ENCODE measurements at places on chromosomes 2 and 18.
A peak's percentile ranks its signal among the peaks of the same experiment; 100 is the strongest.

DNA sequence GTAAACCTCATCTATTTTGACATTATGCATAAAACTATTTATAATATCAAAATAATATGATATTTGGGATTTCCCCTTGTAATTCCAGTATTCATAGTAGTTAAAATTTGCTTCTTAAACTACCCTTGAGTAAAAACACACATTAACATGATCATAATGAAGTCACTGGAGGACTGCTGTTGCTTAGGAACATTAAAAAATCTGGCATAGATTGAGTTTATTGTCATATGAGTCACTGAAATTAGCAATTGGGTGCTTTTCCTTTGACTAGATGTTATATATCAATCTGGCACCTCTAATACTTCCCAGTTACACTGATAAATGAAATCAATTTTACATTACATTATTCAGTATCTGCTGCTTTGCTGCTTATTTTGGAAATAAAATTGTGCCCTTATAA lies 57.0 kb upstream of the ZC3H15 start:
- DNase-seq = no peak

GRCh38 chr2:197274349-197274748 lies 36.2 kb downstream of the ANKRD44 start:
- no peak for DNase-seq

DNA sequence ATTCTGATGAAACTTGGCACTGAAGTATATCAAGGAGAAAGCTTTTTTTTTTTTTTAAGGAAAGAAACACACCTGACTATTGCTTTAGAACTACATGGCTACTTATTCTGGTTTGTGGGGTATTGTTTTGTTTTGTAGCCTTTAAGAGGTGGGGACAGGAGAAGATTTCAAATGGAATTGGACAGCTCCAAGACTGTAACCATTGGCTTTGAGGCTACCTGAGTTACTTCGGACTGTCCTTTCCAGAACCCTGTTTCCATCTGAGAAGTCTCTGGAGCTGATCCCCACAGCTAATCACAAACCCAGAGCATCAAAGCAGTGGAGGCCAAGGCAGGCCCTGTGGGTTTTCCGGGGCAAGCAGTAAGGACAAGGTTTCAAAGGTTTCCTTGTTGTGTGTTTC lies 4.7 kb downstream of the CDC42EP3 start:
- no peak for DNase-seq

GRCh38 chr18:67043276-67043675 lies 439.4 kb upstream of the CDH19 start:
- DNase-seq = no peak

- DNase-seq = no peak
Measured at GRCh38 chr2:195414537-195415100, 242.4 kb upstream of the SLC39A10 start.

DNA sequence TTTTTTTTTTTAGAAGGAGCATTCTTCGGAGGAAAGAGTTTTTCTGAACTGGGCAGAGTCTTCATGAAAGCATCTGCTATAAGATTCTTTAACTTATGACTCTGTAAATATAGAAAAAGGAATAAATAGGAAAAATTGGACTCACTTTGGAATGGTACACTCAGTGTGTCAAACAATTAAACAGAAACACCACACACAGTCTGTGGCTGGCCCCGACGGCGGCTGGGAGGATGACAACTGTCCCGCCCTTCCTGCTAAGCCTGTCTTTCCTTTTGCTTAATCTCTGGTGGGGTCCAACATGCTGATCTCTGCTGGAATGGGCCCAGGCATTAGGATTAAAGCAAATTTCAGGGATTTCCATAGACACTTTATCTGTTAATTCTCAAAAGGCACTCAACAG lies 12.5 kb upstream of the RAB31 start:
- DNase-seq = no peak

- no peak for DNase-seq
Measured at GRCh38 chr2:216131175-216131926, 22.2 kb downstream of the XRCC5 start.

GRCh38 chr2:240645346-240645745 lies 20.1 kb downstream of the GPR35 start:
- no peak for DNase-seq

DNA sequence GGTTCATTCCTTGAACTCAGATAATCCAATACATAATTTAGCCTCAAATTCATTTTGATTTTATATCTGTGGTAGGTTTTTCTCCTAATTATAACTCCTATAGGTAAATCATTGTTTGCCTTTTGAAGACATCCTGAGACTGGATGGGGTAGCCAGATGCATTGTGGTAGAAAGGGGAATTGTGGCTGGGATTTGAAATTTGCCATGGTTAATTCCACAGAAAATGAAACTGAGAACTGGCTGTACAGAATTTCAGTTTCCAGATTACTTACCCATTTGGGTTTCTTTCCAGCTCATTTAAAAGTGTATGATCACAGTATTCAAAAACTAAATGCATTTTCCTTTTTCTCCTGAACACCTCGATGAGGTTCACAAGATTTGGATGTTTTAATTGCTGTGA lies 18.2 kb downstream of the CDKL4 start:
- DNase-seq = no peak

DNA sequence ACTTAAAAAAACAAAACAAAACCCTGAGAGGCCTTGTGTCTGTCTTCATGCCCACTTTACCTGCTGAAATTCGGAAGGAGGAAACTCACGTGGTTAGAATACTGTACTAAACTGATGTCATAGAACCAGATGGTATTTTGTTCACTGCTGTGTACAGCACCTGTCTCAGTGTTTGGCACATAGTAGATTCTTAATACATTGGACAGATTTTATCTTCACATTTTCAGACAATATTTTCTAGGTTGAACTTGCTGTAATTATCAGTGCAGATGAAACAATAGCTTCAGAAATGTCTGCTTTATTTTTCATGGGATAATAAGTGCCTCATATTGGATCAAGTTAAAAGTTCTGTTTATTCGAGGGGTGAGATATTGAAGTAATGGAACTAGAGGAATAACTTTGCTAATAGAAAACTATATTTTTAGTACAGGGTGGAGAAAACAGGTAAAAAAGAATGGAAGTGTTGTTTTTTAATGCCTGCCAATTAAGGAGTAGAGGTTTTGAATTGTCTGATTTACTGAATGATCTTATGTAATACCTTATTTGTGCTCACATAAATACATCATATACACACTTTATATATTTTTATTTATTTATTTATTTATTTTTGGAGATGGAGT lies 23.7 kb downstream of the DDX1 start:
- no peak for DNase-seq

- no peak for DNase-seq
Measured at GRCh38 chr2:203432811-203433210, 102.3 kb downstream of the RAPH1 start.

GRCh38 chr2:12767541-12767940 lies 50.8 kb downstream of the TRIB2 start:
- DNase-seq = peak; percentile 10

GRCh38 chr2:100556746-100557145 lies 6.0 kb upstream of the PDCL3 start:
- DNase-seq = no peak

- no peak for DNase-seq
Measured at GRCh38 chr2:212901604-212902275, 249.7 kb downstream of the IKZF2 start.

GRCh38 chr18:42586601-42587000 lies 528.9 kb downstream of the RIT2 start:
- DNase-seq = no peak

DNA sequence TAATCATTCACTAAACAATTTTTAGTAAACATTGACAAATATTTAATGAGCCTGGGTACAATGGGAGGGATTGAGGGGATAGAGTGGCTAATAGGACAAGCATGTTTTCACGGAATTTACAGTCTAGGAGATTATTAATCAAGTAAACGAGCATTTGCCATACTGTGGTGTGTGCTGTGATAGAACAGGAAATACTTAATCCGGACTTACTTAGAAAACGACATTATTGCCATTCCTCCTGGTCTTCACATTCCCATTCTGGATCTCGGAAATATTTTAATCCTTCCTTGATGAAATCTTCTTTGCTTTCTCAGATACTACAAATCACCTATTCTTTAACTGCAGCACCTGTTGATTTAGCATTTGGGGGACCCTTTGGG lies 905 bp downstream of the TTLL4 start:
- no peak for DNase-seq

- no peak for DNase-seq
Measured at GRCh38 chr2:62199392-62200125, 3.6 kb downstream of the B3GNT2 start.

- no peak for DNase-seq
Measured at GRCh38 chr2:48452108-48452507, 77.8 kb upstream of the STON1 start.

DNA sequence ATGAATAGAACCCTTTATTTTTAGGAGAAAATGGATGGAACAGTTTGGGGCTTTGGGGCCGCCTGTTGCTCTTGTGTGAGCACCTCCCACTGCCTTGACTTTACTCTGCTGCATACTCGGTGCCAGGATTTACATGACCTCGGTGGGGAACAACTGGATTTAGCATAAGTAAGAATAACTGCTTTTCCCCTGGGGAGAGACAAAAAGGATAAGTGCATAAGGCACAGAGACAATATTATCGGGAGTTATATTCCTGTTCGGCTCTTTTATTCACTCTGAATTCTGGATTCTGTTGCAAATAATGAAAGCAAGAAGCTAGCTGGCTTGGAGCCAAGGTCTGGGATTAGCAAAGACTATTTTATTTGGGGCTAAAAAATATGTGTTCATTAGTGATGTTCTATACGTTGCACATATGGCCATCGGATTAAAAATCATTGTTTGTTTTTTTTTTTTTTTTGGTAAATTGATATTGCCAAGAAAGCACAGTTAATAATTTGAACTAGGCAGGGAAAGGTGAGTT lies 69.8 kb downstream of the CYBRD1 start:
- no peak for DNase-seq

DNA sequence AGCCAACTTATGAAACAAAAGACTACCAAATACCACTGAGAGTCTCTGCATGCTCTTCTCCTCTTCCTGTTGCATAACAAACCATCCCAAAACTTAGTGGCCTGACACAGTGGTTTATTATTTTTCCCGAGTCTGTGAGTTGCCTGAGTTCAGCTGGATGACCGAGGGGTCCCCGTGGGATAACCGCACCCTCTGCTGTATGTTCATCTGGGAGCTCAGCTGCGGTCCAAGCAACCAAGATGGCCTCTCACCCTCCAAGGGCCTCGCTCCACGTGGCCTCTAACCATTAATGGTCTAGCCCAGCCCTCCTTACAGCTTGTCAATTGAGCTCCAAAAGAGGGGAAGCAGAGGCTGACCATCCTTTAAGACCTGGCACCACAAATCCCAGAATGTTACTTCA lies 17.1 kb downstream of the ITM2C start:
- no peak for DNase-seq

DNA sequence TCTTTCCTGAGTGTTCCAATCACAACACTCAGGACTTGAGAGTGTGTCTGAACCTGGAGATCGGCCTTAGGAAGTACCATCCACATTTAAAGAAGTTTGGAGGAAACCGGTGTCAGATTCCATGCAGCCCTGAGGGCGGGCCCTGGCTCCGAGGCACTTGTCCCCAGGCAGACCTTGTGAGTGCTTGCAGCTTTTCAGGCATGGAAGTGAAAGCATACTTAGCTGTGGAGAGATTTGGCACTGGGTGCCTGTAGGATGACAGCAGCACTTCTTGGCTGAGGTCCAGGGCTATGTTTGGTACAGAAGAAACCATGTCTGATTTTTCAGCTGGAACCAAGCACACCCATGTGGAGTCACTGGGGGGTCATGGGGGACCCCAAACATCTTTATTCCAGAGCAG lies 230.8 kb downstream of the SEPTIN10 start:
- no peak for DNase-seq

- no peak for DNase-seq
Measured at GRCh38 chr2:135151615-135152014, 99.5 kb downstream of the RAB3GAP1 start.

DNA sequence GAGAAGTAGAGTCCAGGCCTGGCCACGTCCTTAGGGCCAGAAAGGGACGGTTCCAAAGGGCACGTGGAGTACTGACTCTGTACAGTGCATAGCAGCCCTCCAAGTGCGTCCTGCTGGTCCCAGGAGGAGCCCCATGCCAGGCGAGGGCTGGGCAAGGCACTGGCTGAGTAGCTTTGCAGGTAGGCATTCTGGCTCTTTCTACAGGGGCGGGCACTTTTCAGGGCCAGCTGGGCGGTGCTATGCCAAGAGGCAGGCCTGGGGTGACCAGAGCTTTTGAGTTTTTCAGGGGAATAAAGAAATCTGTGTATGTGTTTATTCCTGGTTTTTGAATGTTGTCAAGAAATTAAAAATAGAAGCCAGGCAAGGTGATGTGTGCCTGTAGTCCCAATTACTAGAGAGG lies 15.4 kb upstream of the GLI2 start:
- no peak for DNase-seq

- no peak for DNase-seq
Measured at GRCh38 chr2:151422917-151423439, 13.3 kb downstream of the RIF1 start.

DNA sequence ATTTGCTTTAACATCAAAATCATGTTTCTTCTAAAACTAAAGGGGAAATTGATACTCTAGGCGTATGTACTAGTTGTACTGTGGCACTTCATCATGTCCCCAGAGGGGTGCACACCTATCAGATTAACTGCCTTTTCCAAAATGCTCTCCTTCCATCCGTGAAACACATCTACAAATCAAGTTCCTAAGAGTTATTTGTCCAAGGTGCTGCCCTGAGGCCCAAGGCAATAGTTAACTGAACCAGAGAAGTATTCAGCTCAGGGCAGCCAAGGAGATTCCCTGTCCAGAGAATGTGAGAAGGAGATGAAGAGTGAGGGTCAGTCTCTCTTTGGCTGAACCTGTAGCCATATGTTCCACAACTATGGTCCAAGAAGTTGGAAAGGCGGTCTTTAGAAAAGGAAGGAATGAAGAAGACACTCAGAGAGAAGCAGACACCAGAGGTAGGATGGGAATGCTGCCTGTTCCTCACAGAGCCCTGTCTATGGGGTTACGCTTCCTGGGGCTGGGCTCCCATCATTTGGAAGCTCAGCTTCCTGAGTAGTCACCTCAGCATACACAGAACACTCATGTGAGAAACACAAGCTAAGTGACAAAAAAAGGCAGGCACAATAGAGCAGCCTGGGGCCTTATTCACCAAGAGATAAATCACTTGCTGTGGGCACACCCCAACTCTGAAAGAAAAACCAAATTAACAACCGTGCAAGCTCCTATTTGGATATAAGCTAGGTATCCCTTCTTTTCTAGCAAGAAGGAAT lies 55.6 kb downstream of the ANKRD44 start:
- no peak for DNase-seq

- no peak for DNase-seq
Measured at GRCh38 chr2:233840520-233840919, 13.8 kb downstream of the HJURP start.

DNA sequence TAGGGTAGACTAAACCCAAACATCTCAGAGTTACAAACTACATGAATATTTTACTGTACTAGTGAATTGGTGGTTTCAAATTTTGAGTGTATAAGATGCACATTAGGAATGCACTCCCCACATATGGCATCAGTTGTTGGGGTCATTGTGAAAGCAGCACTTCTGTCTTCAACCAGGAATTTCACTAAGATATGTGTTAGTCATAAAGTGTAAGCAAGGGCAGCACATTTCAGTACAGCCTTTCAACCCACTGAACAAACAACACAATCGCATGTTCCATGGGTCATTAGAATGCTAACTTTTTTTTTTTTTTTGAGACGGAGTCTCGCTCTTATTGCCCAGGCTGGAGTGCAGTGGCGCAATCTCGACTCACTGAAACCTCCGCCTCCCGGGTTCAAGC lies 164.1 kb upstream of the MAP2 start:
- no peak for DNase-seq

Data from NCI-H526 (cell line).